GM12864 (cell line): ENCODE measurements at places on chromosomes 11 and 22.

GRCh38 chr11:20770414-20770946, 101.1 kb downstream of the NELL1 start:
- DNase-seq = no peak

- DNase-seq = no peak
Measured at GRCh38 chr22:29012101-29012433, 49.6 kb downstream of the C22orf31 start.

GRCh38 chr11:110089617-110090282, 3.4 kb upstream of the ZC3H12C start:
- DNase-seq = no peak

GRCh38 chr11:41984023-41984422, 524.6 kb upstream of the LRRC4C start:
- DNase-seq = no peak

- no peak for DNase-seq
Measured at GRCh38 chr22:23158516-23159290, 13.4 kb downstream of the RAB36 start.
